ENCODE measurements at places on chromosomes 5 and 9.
A peak's percentile ranks its signal among the peaks of the same experiment; 100 is the strongest.

GRCh38 chr5:151234476-151235238, 10.8 kb upstream of the CCDC69 start:
- peak; percentile 84 for DNase-seq

DNA sequence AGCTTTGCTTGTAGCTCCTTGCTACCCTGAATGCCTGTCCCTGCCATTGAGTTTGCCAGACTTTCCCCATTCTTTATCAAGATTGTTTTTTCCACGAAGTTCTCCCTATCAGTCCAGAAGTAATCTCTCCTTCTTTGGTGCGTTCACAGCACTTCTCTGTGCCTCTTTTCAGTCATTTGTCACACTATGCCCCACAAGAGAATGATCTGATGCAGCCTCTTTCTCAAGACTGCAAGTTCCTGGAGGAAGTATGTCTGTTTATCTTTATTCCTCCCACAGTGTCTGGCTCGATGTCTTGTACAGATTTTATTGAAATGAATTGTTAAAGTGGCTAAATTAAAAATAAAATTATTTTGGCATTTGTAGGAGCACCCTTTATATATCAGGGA, 99.3 kb downstream of the CCDC192 start:
- DNase-seq: no peak

- no peak for DNase-seq
Observed at GRCh38 chr5:124952566-124952965, 206.1 kb upstream of the ZNF608 start.

DNA sequence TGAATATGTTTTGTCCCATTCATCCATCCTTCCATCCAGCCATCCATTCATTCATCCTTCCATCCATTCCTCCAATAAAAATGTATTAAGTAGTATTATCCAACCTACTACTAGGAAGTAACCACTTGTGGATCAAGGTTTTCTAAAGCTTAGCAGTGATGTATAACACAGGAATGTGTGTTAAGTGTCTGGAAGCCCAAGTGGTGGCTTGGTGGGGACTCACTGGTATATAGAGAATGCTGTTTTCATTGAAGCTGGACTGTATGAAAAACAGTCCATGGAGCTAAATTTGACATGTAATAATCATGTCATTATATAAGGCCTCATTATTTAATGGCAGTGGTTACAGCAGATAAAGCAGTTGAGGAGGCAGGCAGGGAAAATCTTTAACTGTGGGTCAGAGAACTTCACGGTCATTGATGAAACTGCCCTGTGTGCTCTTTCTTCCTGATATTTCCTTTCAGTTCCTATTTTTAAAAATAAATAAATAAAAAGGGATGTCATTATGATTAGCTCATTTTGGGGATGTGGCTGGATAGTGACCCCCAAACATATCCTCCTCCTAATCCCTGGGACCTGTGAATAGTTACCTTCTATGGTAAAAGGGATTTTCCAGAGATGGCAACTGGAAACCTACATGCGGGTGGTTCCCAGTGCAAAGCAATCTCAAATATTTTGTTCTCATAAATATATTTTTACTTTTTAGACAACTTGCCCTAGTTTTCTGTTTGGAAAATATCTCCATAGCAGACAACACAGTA, 82.3 kb downstream of the DAPK1 start:
- no peak for DNase-seq

- DNase-seq: peak; percentile 49
Observed at GRCh38 chr9:134066526-134066912, 1.3 kb downstream of the BRD3 start.

DNA sequence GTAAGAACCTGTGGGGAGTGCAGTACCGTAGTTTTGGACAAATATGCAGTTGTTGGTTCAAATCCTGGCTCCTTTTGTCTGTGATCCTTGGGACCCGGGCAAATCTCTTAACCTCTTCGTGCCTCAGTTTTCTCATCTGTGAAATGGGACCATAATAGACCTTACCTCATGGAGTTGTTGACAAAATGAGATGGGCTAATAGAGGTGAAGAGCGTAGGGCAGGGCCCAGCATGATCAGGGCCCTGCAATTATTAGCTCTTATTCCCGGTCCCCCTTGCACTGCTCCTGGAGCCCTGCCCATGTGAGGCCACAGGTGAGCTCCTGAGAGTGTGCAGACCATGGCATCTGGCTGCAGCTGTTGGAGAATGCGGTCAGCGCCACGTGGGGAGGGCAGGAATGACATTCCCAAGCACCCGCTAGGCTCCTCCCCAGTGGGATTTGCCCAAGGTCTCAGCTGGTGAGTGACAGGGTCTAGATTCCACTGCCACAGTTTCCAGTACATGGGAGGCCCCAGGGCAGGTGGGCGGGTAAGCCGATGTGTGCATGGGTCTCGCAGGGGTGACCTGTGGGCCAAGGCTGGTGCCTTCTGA, 41.0 kb downstream of the NEK6 start:
- no peak for DNase-seq

DNA sequence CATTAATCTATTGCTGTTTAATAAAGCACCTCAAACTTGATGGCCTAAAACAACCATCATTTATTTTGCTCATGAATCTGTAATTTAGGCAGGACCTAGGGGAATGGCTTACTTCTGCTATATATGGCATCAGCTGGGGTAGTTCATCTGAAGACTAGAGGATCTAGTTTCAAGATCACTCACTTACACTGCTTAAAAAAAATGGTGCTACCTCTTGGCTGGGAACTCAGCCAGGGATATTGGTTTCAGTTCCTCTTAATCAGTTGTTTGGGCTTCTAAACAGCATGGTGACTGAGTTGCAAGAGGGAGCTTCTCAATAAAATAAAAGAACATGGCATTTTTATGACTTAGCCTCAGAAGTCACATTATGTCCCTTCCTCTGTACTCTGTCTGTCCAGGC, 142.0 kb downstream of the FAM114A2 start:
- DNase-seq: peak; percentile 48

- no peak for DNase-seq
Observed at GRCh38 chr5:35313291-35313690, 83.0 kb upstream of the PRLR start.

DNA sequence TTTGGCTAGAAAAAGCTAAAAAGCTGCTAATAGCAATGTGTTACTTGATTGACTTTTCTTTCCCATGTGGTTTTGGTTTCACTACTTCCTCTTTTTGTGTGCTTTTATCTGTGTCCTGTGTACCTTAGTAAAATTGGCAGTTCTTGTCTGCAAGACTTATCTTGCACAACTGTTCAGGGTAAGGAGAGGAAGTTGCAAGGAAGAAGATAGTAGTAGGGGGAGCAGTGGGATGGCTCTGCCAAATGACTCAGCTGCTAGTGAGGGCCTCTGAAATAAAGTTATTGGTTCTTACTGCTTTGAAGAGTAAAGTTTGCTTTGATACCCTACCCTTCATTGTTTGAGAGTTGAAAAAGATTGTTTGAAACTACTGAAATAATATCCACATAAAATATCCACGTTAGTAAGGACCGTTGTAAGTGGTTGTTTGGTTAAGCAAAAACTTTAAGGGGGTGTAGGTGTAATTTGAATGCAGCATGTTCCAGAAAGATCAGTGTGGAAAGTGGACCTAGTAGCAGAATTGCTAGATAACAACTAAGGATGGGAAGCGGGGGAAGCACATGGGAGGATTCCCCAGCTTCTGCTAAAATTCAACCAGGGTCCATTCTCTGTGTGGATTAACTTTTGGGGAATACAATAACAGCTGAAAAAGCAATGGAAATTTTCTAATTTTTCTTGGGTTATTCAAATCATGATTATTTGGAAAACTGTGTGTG, 123.5 kb downstream of the SCAMP1 start:
- peak; percentile 51 for DNase-seq

DNA sequence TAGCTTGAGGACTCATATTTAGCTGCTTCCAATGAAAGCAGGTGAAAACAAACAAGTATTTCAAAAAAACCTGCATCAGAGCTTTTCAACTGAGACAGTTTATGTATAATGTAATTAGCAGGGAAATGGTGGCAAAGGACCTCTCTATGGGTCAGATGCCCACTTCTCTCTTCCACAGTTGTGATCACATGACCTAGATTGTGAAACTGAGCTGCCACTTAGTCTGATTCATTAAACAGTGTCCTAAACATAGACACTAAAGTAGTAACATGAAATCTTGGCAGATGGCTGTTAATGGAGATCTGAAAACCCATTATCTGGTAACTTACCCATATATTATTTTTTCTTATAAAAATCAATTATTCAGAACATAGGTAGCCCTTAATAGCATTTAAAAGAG, 663.6 kb upstream of the RIOK2 start:
- no peak for DNase-seq

DNA sequence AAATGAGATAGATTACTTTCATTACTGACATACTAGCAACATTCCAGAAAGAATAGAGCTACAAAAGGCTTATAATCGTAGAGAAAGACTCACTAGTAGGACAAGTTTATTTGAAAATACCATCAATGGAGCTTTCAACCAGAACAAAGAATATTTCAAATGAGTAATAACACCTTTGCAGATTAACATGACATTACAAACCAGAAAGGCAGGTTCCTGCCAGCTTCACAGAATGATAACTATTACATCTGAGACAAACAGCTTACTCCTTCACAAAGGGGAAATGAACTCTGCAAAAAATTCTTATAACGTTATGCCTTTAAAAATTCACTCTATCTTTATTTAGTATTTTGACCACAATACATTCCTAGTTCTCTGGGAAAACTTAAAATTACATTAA, 103.1 kb downstream of the EPB41L4A start:
- DNase-seq: no peak

GRCh38 chr9:87795178-87795577, 69.3 kb downstream of the CTSL start:
- DNase-seq: no peak

DNA sequence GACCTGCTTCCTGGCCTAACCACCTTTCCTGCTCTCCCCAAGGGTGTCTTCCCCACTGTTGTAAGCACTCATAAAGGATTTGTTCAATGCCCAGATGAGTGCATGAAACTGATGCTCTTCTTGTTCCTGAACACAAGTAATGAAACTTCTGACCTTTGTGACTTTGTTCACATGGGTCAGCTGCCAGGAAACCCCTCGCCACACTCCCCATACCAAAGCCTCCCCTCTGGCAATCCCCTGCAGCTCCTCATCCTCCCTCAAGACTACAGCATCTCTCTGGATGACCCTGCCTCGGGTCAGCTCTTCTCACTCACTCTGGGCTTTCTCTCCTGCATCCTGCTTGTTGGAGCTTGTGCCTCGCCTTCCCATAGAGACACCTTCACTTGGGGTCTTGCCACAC, 72.2 kb upstream of the SPTLC1 start:
- peak; percentile 53 for DNase-seq

GRCh38 chr5:91288118-91288916, 94.8 kb downstream of the ARRDC3 start:
- no peak for DNase-seq

- DNase-seq: no peak
Observed at GRCh38 chr9:110443866-110444220, 106.2 kb upstream of the TXNDC8 start.

DNA sequence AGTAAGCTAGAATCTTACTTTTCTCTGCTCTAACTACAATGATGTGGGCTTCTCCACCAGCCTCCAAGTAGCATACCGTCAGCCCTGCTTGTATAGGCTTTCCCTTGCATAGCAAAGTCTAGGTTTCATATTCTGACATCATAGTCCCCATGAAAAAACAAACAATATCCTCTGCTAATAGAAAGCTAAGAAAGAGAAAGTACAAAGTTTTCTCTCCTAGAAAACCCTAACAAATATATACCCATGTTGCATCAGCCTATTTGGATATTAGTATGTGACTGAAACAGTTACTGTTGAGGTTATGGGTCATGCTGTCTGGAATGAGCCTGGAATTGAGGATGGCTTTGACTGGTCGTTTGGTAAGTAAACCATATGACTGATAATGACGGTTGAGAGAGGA, 1696.0 kb downstream of the MAT2B start:
- no peak for DNase-seq

DNA sequence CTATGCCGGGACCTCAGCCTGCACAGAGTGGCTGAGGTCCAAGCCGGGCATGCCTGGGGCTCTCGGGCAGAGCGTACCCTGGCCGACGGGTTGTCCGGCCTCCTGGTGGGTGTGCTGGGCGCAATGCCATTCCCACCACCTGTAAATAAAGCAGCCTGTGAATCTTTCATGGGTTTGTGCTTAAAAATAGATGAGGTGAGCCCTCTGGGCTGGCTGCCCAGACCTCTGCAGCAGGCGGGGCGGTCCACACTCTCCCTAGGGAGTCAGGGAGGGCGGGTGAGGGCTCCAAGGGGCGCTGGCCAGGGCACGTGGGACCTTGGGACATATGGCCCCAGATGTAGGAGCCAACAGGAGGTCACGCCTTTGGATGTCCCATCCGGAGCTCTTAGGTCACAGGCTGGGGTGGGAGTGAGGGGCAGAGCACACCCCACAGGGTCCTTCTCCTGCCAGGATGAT, 3.6 kb upstream of the AGPAT2 start:
- DNase-seq: no peak

DNA sequence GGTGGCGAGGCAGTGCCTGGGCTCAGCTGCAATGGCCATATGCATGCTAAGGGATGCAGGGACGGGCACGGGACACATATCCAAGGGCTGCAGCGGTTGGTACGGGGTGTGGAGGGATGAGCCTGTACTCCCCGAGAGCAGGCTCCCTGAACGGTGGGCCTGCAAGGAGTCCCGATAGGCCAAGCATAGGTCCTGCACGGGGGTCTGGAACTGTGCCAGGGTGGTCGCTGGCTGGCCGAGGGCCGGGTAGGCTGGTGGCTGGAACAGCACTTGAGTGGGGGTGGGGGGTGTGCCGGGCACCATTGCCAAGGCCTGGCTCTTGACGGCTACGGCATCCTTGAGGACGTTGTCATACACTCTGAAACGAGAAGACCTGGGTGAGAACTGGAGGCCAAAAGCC, 24.1 kb downstream of the FABP6 start:
- DNase-seq: no peak

- no peak for DNase-seq
Observed at GRCh38 chr5:177010153-177010552, 3.6 kb upstream of the UIMC1 start.

GRCh38 chr9:137703842-137704508, 85.2 kb downstream of the EHMT1 start:
- DNase-seq: no peak

- DNase-seq: no peak
Observed at GRCh38 chr9:121373011-121373729, 3.1 kb upstream of the STOM start.

DNA sequence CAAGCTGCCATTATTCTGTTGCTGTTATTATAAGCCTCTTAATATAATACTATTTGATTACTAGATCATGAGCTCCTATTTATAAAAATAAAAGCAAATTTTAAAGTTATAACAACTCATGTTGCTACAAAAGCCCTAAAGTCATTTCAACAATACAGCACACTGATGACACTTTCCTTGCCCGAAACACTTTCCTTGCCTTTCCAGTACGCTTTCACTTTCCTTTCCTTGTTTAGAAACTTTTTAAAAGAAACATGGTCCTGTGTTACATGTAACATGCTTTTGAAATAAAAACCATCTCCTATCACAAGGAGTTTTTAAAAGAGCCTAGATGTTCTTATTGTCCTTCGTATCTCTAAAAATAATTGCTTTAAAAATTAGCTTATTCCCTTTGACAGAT, 688.4 kb downstream of the PTPRD start:
- DNase-seq: no peak

DNA sequence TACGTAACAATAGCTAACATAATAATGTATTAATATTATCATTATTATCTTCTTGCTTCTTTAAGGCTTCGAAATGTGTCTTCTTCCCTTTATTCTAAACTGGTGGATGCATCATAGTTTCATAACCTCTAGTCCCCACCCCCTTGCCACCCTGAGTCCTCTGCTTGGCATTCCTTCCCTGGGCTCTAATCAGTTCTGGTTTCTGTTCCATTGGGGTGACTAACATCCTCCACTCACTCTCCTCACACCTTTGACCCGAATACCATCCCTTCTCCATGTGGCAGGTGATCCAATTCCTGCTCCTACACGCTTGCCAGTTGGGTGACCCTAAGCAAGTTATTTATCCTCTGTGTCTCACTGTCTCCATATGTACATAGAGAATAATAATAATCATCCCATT, 286.1 kb downstream of the TRPM3 start:
- no peak for DNase-seq

All from GM13976 (cell line).